ENCODE measurements at places on chromosomes 2 and 18.

GRCh38 chr18:26480897-26481795 lies 67.2 kb downstream of the KCTD1 start:
- DNase-seq = peak; percentile 32

DNA sequence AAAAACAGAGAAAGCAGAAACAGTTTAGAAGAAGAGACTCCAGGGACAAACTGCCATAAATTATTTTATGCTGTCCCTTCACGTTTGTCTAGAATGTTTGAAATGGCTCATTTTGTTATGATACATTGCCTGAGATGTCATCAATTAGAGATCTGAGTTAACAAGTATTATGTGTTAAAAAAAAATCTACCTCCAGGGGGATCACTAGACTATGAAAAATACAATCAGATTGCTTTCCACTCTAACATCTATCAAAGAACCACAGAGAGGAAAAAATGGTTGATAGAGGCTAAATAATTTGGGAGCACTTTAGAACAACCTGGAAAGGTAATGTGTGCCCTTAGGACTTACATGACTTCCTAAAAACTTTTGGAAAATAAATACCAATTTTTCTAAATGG lies 103.8 kb upstream of the CCDC150 start:
- no peak for DNase-seq

GRCh38 chr18:51039138-51040112 lies 9.4 kb downstream of the SMAD4 start:
- DNase-seq = no peak

DNA sequence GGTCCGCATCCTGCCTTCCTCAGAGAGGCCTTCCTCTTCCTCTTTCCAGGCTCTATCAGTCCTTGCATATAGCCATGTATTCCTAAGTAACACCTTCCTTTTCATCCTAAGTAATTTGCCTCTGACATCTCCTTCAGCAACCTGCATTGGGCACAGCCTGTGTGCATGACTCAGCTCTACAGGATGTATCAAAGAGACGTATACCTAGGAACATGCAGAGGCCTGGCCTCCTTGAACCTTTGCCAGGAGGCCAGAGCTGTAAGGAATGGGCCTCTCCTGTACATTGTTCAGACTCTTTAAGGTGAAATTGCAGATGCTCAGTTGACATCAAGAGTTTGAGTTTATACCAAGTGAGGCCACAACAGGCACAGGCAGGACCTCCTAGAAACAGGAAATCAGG lies 76.0 kb upstream of the CELF4 start:
- no peak for DNase-seq

- no peak for DNase-seq
Observed at GRCh38 chr2:100940766-100941645, 61.1 kb upstream of the RPL31 start.

- DNase-seq = no peak
Observed at GRCh38 chr2:202335791-202336467, 40.2 kb upstream of the BMPR2 start.

DNA sequence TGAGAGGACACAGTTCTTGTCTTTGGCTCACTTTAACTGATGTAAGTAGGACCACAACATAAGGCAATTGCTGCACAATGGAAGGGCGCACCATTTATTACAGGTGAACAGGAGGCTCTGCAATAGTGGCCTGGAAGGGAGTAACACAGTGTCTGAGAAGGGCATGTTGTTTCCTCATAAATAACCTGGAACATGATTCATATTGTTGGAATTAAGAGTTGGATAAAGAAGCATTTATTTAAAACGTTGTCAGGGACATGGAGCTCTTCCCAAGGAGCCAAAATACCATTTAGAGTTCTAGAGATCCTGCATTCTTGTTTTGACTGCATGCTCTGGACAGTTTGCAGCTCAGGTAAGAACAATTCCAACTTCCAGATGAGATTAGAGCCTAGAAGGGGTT lies 110.4 kb downstream of the PLCL1 start:
- DNase-seq = no peak

DNA sequence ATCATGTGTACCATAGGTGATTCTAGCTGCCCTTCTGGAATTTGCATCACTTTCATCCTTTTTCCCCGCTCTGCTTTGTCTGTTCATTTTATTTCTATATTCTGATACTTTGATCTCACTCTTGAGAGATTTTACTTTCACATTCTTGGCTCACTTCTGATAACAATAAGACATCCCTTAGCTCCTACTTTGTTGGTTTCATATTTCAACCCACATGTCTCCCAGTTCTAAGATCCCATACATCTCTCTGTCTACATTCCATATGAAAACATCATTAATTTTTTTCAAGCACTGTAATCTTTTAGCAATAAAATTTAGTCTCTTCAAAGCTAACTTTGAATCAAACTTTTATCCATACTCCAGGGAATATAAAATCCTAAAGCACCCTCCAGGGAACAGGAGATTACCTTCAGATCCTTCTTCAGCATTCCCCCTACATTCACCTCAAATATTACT lies 75.6 kb downstream of the COL3A1 start:
- no peak for DNase-seq

DNA sequence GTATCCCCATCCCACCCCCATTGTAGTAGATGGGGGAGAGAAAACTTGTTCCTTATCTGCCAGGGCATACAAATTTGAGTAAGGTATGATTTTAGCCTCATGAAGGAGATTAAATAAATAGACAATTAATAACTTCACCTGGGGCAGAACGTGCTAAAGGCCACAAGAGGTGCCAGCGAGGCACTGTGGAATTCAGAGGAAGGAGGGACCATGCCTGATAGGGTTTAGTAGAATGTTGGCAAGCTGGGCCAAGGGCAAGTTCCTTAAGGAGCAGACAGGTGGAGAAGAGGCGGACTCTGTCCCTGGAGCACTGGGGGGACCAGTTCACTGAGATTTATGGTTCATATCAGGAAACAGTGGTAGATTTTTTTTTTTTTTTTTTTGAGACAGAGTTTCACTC lies 22.5 kb downstream of the STAMBP start:
- DNase-seq = peak; percentile 41

GRCh38 chr2:215722125-215722524 lies 286.3 kb upstream of the FN1 start:
- DNase-seq = no peak

DNA sequence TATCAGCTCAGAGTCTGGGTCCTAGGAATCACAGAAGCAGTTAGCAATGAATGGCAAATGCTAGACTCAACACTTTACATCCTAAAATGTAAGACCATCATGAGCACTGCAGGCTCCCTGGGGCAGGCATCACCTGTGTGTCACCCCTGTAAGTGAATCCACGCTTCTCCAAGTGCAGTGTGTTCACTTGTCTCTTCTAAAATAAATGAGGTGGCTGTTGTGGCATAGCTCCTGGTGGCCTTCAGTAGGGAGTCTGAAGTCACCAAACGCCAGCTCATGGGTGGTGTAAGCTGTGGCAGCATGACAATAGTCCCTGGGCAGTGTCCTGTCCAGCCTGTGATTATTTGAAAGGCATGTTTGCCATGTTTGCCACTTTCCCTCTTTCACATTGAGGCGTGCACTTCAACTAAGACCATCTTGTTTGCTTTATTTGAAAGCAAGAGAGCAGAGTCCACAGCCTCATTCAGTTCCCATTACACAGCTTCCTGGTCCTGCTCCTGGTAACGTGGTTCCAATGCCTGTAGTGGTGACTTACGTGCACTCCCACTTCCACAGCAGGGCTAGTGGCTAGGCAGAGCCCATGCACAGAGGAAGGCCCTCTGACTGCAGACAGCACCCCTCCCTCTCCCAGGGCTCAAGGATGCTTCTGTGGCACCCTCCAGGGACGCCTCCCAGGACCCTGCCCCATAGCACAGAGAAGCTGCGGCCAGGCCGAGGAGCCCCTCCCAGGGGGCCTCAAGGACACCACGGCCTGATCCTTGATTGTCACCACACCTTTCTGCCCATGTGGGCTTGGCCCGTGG lies 24.3 kb downstream of the COA5 start:
- DNase-seq = no peak

GRCh38 chr18:78898635-78899034 lies 81.0 kb upstream of the SALL3 start:
- no peak for DNase-seq

DNA sequence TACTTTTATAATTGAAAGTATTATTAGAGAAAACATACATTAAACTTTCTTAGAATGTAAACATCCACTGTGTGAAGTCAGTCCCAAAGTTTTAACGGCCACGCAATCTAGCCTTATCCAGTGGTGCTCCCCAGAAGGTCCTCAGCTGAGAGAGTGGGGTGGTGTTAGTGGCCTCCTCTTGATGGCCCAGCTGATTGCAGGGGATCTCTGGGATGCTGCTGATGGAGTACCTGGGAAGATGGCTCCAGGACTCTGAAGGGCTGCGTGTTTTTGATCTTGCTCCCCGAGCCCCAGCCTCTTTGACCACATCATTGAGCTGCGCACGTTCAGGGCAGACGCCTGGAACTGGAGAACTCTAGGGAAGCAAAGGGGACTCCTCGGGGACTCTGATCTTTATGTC lies 181.4 kb downstream of the FAM210A start:
- no peak for DNase-seq

GRCh38 chr2:226048611-226049010 lies 649.1 kb downstream of the NYAP2 start:
- peak; percentile 45 for DNase-seq

GRCh38 chr2:10326707-10327594 lies 24.2 kb downstream of the HPCAL1 start:
- no peak for DNase-seq

- no peak for DNase-seq
Observed at GRCh38 chr2:96530474-96531357, 5.8 kb upstream of the ARID5A start.

DNA sequence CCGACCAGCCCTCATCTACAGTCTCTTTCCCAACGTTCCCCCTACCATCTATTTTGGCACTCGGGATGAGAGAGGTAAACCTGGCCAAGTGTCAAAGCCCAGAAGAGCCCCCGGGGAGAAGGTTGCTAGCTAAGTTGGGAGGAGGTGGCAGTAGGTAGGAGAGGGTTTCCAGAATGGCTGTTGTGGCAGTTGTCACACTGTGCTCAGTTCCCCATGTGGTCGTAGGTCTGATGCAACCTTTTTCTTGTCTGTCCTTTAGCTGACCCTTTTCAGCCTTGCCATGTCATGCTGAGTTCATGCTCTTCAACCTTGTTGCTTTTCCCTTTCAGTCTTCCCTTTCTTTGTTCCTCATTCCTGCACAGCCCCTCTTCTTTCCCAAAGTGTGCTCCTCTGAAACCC lies 34.5 kb downstream of the TTLL4 start:
- no peak for DNase-seq

GRCh38 chr2:20928617-20929016 lies 105.7 kb upstream of the LDAH start:
- DNase-seq = no peak

GRCh38 chr2:157443795-157444640 lies at the start of gene CYTIP:
Gene CYTIP (minus strand): TSS chr2:157444089. CDS start chr2:157444020, 69 bp downstream.
- DNase-seq = no peak

GRCh38 chr2:74525717-74526648 lies at the start of gene DQX1:
Gene DQX1 (minus strand): TSS chr2:74526231. CDS start chr2:74525729, 502 bp downstream.
- no peak for DNase-seq

DNA sequence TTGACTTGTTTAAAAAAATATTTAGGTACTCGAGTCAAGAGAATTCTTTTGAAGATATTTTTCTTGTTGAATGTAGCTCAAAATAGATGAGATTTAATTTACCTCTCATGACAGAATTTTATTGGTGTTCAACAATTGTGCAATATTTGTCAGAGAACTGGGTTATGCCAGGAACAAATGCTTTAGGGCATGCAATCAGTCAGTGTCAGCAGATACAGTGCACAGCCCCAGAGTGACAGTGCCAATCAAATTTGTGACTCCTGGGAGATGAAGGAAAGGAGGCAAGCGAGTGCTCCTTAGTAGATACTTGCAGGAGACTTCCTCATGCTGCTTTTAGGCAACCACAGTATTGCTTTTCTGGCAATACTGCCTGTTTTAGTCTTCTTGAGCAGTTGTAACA lies 81.2 kb upstream of the DSEL start:
- no peak for DNase-seq

- peak; percentile 60 for DNase-seq
Observed at GRCh38 chr18:55321265-55322177, 266.5 kb downstream of the TCF4 start.

DNA sequence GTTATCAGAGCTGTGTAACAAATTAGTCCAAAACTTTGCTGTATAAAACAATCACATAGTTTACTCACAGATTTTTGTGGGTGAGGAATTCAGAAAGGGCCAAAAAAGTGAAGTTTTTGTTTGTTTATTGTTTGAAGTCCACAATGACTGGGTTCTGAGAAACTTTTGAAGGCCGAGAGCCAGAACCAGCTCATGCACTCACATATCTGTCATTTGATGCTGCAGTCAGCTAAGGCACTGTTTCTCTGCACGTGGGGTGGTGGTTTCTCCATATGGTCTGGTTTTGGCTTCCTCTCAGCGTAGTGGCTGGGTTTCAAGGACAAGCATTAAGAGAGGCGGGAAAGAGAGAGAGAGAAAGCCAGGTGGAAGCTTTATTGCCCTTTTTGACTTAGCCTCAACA lies 131.8 kb downstream of the TWIST2 start:
- no peak for DNase-seq

DNA sequence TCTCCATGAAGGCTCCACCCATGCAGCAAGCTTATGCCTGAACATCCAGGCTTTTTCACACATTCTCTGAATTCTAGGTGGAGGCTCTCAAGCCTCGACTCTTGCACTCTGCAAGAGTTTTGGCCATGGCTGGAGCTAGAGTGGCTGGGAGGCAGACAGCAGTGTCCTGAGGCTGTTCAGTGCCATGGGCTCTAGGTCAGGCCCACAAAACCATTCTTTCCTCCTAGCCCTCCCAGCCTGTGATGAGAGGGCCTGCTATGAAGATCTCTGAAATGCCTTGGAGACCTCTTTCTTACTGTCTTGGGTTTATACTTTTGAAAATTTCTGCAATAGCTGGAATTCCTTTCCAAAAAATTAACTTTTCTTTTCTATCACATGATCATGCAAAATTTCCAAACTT lies 210.7 kb downstream of the RND3 start:
- DNase-seq = no peak

GRCh38 chr2:8244639-8245038 lies 437.2 kb upstream of the ID2 start:
- DNase-seq = no peak

DNA sequence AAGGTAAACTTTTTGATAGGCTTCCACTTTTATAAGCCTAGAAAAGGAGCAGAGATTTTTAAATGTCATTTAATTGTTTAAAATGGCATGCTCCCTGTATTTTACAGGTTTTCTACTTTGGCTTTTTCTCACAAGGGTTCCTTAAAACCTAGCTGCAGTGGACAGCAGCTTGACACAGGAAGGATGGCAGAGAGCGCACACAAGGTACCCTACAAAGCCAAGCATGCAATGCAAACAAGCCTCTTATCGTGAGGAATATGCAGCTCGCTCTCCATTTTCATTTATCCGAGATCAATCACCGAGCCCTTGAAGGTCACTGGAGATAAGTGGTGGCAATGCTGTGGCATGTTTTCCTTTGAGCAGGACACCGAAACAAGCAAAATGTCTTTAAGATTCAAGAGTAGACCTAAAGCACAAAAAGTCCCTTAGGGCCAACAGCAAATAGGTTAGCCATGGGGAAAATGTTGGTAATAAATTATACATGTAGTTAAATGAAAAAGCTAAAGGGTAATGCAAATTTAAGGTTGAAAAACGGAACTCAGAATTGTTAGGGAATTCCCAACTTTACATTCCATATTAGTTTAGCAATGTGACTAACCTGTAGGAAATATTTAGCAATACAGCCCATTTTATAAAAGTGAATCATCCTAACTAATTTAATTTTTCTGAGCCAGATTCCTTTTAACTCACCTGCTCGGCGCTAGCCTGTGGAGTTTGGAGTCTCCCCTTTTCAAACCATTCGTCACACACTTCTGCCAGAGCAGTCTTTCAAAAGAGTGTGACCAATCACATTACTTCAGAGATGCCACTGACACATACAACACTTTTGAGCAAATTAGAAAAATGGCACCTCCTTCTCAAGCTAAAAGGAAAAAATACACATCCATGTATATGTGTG lies 337.9 kb upstream of the PKDCC start:
- no peak for DNase-seq

All from urothelium cell line (cell line).